Fibroblast of skin of right biceps (primary cell): ENCODE measurements at places on chromosomes 4 and X.

DNA sequence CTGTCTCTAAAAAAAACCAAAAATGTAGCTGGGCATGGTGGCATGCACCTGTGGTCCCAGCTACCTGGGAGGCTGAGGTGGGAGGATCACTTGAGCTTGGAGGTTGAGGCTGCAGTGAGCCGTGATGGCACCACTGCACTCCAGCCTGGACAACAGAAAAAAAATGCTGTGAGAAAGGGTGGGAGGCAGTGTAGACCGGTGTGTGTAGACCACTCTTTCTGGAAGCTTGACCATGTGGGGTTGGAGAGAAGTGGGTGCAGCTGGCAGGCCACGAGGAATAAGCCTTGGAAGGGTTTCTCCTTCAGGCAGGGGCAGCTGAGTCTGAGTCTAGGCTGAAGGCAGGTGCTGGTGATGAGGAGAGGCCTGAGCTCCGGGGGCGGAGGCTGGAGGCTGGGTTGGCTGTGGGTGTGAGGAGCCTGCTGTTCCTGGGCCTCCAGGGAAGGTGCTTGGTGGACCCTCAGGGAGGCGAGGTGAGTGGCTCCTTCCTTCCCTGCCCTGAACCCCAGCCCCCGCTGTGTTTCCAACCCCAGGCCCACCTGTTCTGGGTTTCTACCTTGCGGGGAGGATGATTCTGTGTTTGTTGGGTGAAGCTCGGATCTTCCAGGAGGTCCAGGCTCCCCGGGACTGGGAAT, 9.3 kb upstream of the TBC1D14 start:
- no peak for DNase-seq

DNA sequence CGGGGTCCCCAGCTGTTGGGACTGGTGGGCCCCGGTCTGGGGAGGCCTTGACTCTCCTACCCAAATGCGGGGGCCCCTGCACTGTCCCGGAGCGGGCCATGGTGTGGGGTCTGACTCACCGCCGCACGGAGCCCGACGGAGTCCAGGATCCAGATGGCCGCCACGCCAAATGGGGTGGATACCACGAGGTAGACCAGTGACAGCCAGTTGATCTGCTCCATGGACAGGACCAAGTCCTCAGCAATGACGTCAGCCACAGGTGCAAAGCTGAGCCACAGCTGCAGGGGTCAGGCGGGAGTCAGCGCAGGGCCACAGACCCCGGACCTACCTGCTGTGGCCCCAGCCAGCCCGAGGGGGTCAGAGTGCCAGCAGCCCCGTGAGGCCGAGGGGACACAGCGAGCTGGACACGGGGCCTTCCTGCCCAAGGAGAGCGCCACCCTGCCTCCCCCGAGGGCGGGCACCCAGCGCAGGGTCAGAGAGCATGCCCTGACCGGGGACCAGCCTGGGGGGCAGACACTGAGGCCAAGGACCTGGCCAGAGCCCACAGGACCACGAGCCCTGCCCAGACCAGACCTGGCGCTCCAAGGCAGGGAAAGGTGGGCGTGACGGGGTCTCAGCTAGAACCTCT, 2.4 kb downstream of the SLC49A3 start:
- DNase-seq, result no peak

GRCh38 chrX:44400161-44400560, 56.7 kb upstream of the EFHC2 start:
- DNase-seq, result no peak

DNA sequence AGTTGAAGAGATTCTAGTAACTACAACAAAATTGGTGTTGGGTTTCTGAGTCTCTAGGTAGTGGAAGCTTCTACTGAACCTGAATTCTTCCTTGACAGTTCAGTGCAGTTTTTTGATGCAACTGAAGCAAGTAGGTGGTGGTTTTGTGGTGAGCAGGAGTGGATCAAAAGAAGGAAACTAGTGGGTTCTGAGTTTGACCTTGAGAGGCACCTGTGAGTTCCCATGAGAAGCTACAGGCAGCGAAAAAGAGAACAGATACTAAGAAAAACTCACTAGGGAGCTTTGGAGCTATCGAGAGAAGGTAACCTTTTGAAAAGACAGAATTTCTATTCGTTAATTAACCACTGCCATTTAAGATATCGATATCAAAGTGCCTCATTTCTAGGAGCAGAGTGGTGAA, 145.2 kb downstream of the PDHA2 start:
- no peak for DNase-seq

- no peak for DNase-seq
Measured at GRCh38 chr4:3368841-3369760, 72.7 kb upstream of the HGFAC start.

- peak; percentile 79 for DNase-seq
Measured at GRCh38 chrX:9327747-9328145, 137.1 kb upstream of the TBL1X start.
